ENCODE measurements at places on chromosomes 6 and 20.

DNA sequence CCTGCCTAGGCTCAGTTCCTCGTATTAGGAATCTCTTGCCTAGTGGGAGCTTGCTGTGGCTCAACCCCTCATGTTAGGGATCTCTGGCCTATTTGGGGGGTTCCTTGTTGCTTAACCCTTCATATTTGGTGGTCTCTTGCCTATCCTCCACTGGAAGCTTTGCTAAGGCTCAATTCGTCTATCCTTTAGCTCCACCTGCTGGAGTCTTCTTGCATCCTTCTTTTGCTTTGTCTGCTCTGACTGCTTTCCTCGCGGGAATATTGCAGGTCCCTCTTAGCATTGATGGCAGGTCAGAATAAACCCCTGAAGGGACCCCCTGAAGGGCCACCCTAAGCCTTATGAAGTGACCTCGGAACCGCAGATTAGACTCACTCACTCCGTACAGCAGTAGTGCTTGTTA lies 203.0 kb upstream of the TBX18 start:
- DNase-seq, result no peak

- no peak for DNase-seq
Measured at GRCh38 chr6:109255946-109256640, 126.2 kb downstream of the CD164 start.

GRCh38 chr6:1015825-1016224 lies 296.1 kb upstream of the FOXQ1 start:
- no peak for DNase-seq

GRCh38 chr6:10505529-10505928 lies 15.6 kb upstream of the GCNT2 start:
- DNase-seq, result no peak
